SW480 (cell line): ENCODE measurements at places on chromosomes 13 and 19.

- DNase-seq: no peak
Measured at GRCh38 chr19:41415154-41415571, 12.0 kb downstream of the B3GNT8 start.

DNA sequence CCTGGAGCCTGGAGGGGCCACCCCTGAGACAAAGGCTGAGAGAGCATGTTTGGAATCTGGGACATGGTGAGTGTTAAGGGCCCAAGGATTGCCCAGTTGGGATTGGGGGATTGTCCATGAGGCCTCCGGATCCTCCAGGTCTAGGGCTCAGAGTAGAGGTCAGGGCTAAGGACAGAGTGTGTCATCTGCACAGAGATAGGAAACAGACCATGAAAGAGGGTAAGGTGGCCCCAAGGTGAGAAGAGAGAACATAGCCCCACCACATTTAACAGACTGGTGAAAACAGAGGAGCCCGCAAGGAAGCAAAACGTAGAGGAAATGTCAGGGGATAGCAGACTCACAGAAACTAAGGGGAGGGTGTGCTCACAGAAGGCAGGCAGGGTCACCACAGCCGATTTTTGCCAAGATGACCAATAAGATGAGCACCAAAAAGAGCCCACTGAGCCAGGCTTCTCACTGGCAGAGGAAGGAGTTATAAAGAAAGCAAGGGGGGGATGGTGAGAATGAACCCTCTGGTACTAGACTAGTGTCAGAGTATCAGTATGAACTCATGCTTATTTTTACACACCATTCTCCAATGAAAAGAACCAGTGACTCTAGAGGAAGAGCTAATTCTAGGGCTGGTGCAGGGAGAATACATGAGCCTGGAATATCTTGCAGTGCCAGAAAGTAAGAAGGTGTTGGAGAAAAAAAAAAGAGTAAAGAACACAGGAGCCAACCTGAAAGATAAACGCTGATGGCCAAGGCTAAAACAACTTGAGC, 17.5 kb downstream of the DYRK1B start:
- DNase-seq: no peak

- DNase-seq: peak; percentile 25
Measured at GRCh38 chr19:44476559-44477408, 23.5 kb downstream of the ZNF180 start.

- DNase-seq: no peak
Measured at GRCh38 chr13:36344886-36345437, 1.2 kb downstream of the SPART start.

DNA sequence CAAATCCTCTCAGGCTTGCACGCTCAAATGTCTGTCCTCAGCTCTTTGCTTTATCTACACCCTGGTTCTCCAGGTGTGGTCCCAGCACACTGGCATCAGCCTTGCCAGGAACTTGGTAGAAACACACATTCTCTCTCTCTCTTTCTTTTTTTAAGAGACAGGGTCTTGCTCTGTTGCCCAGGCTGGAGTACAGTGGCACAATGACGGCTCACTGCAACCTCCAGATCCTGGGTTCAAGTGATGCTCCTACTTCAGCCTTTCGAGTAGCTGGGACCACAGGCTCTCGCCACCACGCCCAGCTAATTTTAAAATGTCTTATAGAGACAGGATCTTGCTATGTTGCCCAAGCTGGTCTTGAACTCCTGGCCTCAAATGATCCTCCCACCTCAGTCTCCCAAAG, 20.8 kb downstream of the ADGRL1 start:
- no peak for DNase-seq

- no peak for DNase-seq
Measured at GRCh38 chr13:82257790-82258507, 1624.3 kb downstream of the SLITRK1 start.

DNA sequence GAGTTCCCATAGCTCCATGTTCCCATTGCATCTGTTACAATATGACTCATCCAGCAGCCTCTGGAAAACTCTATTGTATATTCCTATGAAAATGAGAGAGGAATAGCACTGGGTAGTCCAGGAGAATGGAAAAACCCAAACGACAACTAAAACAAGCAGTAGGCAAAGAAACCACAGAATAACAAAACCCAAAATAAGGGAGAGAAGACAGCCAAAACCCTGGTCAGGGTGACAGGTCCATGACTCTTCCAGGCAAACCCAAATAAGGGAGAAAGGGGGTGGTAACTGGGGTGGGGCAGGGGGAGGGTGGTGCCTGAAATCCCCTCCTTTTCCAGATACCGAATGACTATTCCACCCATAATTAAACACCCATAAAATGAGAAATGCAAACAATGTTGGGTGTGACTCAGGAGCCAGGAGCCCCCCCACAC, 4.0 kb upstream of the ZNF8 start:
- peak; percentile 33 for DNase-seq
